ENCODE measurements at places on chromosomes 1 and 21. TPM values are rescaled to one million over a fixed set of nuclear protein-coding genes. Genes with fewer than 3 reads are reported as not detected.

Gene ELF3
- 2.3 TPM for total RNA-seq

Gene OR2T2
- not detected for total RNA-seq

Gene KCND3
- 0.14 TPM for total RNA-seq

Gene OLIG2
- total RNA-seq, result not detected

Gene PYGO2
- total RNA-seq, result 9.4 TPM

Gene HSD11B1
- total RNA-seq, result 1.2 TPM

Gene GJB5
- total RNA-seq, result not detected

Gene TSPEAR
- not detected for total RNA-seq

Gene CHIT1
- total RNA-seq, result under 0.01 TPM

Gene LINGO4
- not detected for total RNA-seq

Gene LTN1
- total RNA-seq, result 47.6 TPM

Gene L1TD1
- total RNA-seq, result not detected

Gene THAP3
- 19.6 TPM for total RNA-seq

Gene C1orf146
- not detected for total RNA-seq
